Stomach (tissue), 19 donors: ENCODE measurements at places on chromosomes 2 and 18. TPM values are rescaled to one million over a fixed set of nuclear protein-coding genes. Genes with fewer than 3 reads are reported as not detected.
A peak's percentile ranks its signal among the peaks of the same experiment; 100 is the strongest.

GRCh38 chr2:39547811-39548719, 111.0 kb upstream of the MAP4K3 start:
- no peak for DNase-seq

GRCh38 chr2:179437430-179437829, 172.8 kb upstream of the SESTD1 start:
- DNase-seq = no peak

- peak; percentile 77 for DNase-seq
Measured at GRCh38 chr2:26344581-26345282, 1.2 kb upstream of the SELENOI start.

GRCh38 chr18:47968721-47969120, 38.3 kb upstream of the SMAD2 start:
- DNase-seq = no peak

DNA sequence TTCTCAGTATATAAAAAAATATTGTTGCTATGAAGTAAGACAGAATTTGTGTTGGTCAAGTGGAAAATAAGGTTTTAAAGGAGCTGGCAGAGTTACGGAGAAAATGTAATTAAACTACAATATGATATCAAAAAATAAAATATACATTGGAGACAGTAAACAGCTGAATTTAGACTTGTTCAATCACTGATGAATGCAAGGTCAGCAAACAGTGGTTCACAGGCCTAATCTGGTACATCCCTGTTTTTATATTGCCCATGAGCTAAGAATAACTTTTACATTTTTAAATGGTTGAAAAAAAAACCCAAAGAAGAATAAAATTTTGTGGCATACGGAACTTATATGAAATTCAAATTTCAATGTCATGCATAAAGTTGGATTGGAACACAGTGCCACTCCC, 131.0 kb upstream of the TRIB2 start:
- no peak for DNase-seq

The CPO gene
- polyA plus RNA-seq = not detected
